ENCODE measurements at places on chromosomes 5 and 9. TPM values are rescaled to one million over a fixed set of nuclear protein-coding genes. Genes with fewer than 3 reads are reported as not detected.

SPAG8 gene
- total RNA-seq, result 2.0 TPM

LCN9 gene
- not detected for total RNA-seq

ABHD17B gene
- 15.9 TPM for total RNA-seq

DNA sequence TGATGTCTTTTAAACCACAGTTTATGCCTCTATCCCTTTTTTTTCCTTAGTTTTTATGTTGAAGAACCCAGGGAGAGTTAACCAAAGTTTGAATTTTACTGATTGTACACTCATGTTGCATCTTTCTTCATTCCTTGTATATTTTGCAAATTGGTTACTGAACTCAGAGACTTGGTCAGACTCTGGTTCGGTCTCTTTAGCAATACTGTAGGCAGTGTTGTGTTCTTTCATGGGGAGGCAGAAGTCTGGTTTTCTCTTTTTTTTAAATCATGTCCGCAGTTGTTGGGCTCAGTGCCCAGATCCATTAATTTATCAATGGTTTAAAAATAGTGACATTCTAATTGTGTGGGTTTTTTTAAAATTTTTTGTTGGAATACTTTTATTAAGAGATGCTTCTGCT, 23.4 kb downstream of the UBE2R2 start:
- no peak for DNase-seq

EPB41L4B gene
- 0.42 TPM for total RNA-seq

EIF4E1B gene
- not detected for total RNA-seq

GRCh38 chr9:113651896-113652295, 188.4 kb downstream of the RGS3 start:
- no peak for DNase-seq

DNA sequence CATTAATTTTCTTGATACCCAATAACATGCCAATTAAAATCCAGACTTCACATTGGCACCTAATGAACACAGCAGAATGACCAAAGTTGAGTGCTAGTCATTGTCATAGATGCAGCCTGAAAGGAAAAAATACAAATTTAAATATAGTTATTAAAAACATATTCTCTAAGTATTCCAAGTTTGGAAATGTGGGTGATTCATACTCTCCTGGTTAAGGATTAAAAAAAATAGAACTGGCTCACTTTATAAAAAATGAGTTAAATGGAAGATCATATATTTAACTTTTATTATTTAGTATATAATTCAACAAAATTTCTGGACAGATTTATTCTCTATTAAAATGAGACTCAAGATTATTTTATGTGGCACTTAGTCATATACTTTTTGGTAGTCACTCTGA, 33.2 kb upstream of the RICTOR start:
- DNase-seq, result no peak

- DNase-seq, result no peak
Measured at GRCh38 chr9:91127653-91128052, 234.1 kb downstream of the AUH start.

DNA sequence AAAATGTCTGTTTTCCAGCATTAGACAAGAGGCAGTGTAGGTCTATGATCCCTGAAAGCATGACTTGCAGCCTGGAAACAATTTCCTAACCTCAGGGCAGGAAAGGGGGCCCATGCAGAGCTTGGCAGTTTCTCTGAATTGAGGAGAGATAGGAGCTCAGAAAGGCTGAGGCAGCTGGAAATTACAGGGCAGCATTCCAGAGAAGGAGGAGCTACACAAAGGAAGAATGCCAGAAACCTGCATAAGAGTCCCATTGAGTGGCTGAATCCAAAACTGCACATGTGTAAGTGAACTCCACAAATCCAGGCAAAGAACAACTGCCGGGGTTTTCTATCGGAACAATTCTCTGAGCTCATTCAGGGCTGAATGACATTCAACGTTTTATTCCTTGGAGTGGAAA, 346.8 kb downstream of the PIK3R1 start:
- DNase-seq, result no peak

GRCh38 chr5:94908889-94909480, 290.5 kb downstream of the SLF1 start:
- DNase-seq, result no peak

DMRTA1 gene
- total RNA-seq, result 4.5 TPM
